ENCODE measurements at places on chromosomes 6 and 20. TPM values are rescaled to one million over a fixed set of nuclear protein-coding genes. Genes with fewer than 3 reads are reported as not detected.

HLA-DQA1 gene
- 5.5 TPM for total RNA-seq

- DNase-seq: peak; percentile 46
Measured at GRCh38 chr20:45792317-45793118, 764 bp downstream of the DNTTIP1 start.

GJA1 gene
- total RNA-seq: 214 TPM

HLA-F gene
- 27.2 TPM for total RNA-seq

- no peak for DNase-seq
Measured at GRCh38 chr6:11618533-11618932, 81.0 kb downstream of the TMEM170B start.

DNA sequence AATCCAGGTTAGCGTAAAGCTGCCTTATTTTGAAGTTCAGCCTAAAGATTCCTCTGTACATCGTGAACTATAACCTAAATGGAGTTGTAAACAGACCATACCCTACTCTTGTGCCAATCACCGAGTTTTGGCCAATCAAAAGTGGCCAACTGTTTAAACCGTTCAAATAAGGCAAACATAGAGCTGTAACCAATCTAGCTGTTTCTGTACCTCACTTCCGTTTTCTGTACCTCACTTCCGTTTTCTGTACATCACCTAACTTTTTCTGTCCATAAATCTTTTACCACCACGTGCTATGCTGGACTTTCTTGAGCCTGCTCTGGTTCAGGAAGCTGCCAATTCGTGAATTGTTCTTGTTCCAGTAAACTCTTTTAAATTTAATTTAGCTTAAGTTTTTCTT, 39.7 kb downstream of the LBP start:
- no peak for DNase-seq

DNA sequence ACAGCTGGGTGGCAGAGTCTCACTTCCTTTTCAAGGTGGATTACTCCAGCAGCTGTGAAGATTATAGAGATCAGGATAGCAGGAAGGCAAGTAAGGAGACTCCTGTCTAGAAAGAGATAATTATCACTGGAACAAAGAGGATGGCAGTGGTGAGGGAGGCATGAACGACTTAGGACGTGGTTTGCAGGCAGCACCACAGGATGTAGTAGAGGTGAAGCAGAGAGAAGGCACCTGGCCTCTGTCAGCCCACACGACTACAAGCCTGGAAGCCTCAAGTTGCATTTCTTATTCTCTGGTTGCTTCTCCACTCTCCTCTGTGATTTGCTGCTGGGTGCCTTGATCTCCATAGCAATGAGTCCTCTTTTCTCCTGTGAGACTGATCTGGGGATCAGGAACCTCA, 62.7 kb downstream of the TSHZ2 start:
- no peak for DNase-seq

DNA sequence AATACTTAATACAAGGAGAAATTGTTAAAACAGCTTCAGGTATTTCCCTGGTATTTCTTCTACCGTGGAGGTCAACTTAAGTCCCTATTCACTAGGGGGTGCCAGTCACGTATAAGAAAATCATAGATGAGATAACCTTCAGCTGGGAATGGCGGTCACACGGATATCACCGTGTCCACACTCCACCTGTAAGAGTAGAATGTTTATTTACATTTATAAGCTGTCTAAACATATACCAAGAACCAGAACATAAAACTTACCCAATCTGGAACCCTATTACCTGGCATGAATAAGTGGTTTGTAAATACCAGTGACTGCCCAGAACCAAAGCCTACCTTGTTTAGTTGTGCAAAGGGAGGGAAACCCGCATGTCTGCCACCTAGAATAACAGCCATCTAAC, 1.9 kb upstream of the ELOVL4 start:
- peak; percentile 39 for DNase-seq

GRCh38 chr6:118101831-118102345, 194.8 kb downstream of the SLC35F1 start:
- no peak for DNase-seq

DNA sequence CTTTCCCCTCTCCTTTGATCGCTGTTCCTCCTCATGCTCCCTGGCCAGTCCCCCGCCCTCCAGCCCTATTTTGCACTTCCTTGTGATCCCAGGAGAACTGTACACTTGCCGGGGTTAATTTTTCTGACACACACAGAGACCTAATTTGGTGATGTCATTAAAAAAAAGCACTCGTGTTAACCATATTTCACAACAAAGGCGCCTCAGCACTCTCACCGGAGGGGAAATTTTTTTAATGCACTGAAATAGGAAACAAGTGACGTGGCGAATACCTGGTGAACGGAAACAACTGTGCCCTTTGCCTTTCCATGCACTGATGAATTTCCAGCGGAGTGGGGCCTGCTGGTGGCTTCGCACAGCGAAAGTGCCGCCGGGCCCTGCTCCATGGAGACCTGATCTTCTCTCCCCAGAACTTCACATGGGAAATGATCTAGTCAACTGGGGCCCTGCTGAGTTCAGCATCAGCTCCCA, 53.9 kb upstream of the TAGAP start:
- no peak for DNase-seq

EYS gene
- total RNA-seq: not detected

PPIL6 gene
- total RNA-seq: 5.5 TPM

RCAN2 gene
- 258 TPM for total RNA-seq

DNA sequence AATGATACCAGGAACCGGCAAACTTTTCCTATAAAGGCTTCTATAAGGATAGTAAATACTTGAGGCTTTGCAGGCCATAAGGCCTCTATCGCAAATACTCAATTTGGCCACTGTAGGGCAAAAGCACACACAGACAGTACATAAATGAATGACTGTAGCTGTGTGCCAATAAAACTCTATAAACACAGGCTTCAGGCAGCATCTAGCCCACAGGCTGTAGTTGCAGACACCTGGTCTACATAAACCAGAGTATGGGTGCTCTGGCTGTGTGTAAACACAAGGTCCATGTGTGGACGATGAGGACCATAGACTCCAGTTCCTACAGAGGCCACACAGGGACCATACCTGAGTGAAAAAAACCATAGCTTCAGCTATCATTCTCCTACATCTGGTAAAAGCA, 52.2 kb downstream of the ZMYND8 start:
- DNase-seq: no peak
